Melanocyte of skin (primary cell): ENCODE measurements at places on chromosomes 6 and 20. TPM values are rescaled to one million over a fixed set of nuclear protein-coding genes. Genes with fewer than 3 reads are reported as not detected.

KIZ gene
- 8.9 and 13.1 TPM in 2 replicates for total RNA-seq

MMP24 gene
- total RNA-seq = 0.15 and 0.33 TPM in 2 replicates

COL12A1 gene
- total RNA-seq = 6.2 and 24.4 TPM in 2 replicates

EPM2A gene
- 12.7 and 18.5 TPM in 2 replicates for total RNA-seq

CDSN gene
- total RNA-seq = not detected in 2 replicates

GSTA3 gene
- not detected in 2 replicates for total RNA-seq

CST7 gene
- total RNA-seq = not detected in 2 replicates

SPATA25 gene
- total RNA-seq = 0.31 TPM in 1 of 2 replicates, not detected in the other

MDFI gene
- total RNA-seq = not detected in 2 replicates

ADRM1 gene
- total RNA-seq = 126 and 133 TPM in 2 replicates

GGTLC1 gene
- not detected in 2 replicates for total RNA-seq

BPIFB4 gene
- total RNA-seq = not detected in 2 replicates
